ENCODE measurements at places on chromosomes 5 and 9.

GRCh38 chr9:70020217-70020616 lies 23.4 kb upstream of the MAMDC2 start:
- DNase-seq = no peak

GRCh38 chr9:127873886-127874285 lies 3.6 kb downstream of the AK1 start:
- no peak for DNase-seq

- no peak for DNase-seq
Observed at GRCh38 chr5:10724781-10725507, 36.1 kb downstream of the DAP start.

GRCh38 chr9:38643815-38644173 lies 23.4 kb upstream of the ANKRD18A start:
- DNase-seq = no peak

DNA sequence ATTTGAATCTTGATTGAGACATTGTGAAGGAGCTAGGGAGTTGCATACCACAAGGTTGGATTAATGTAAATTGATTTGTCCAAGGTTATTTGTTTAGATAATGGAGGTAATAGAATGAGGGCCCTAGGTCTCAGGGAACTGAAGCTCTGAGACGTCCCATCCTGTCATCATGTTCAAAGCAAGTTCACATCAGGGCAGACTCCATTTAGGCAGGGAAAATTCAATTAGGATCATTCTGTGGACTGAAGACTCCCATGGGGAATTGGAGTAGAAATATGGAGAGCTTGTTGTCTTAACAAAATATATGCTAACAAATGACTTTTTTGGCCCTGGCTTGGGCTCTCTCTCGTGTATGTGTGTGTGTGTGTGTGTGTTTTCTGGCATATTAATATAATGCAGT lies 722.0 kb upstream of the ADAMTS16 start:
- DNase-seq = no peak

DNA sequence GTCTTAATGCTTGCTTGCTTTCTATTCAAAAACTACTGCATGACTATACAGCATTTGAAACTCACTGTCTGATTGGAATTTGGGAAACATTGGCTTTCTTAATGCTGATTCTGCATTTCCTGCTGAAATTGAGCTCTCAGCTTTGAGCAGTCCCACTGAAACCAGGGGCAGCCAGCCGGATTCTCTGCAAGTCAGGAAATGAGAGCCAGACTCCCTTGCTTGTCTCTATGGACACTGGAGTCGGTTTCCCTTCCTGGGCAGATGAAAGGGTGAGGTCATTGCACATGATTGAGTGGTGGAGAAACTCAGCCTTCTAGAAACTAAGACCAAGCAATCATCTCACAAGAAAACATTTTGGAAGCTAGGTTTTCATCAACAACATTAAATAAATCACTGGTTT lies 119.7 kb upstream of the SPATA31C2 start:
- no peak for DNase-seq

DNA sequence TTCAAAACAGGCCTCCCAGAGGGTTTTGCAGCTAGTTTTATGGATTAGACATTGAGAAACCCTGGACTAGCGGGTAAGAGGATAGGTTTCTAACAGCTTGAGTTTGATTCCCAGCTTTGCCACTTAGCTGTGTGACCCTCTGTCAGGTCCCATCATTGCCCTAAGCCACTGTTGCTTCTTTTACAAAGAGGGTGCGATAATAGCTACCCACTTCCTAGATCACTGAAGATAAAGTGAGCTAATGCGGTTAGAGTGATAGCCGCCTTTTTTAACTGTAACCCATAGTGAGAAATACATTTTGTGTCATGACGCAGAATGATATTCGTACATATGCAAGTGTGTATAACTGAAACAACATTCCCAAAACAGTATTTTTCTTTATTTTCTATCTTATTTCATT lies 40.3 kb downstream of the CSF1R start:
- DNase-seq = no peak

DNA sequence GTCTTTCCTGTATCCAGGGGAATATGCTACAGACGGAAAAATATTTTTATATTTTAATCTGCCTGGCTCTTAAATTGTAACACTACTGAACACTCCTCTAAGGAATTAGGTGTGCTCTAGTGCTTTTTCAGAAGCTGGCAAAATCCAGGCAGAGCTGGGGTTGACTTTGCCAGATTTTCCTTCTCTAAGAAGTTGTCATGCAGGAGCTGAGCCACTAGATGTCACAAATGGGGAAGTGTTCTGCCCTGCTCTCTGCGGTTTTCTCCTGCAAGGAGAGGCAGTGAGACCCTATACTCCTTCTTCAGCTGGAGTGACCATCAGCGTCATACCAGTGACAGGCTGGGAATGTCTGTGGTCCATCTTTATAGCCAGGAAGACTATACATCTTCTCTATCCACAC lies 112.5 kb downstream of the HAPLN1 start:
- DNase-seq = no peak

DNA sequence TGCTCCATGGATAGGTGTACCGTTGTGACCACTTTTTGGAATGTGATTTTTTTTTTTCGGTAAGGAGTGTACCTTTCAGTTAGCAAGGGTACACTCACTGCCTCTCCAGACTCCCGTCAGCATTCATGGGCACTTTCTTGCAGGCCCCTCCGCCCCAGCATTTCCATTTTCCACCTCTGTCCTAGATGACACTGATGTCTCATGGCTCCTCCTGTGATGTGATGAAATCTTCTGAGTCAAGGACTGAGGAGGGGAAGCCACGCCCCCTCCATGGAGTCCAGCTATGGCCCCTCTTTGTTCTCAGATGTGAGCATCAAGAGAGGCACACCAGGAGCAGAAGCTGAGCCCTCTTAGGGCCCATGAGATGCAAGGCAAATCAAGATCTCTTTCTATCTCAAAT lies 61.8 kb downstream of the CTSL start:
- no peak for DNase-seq

GRCh38 chr9:94772144-94772543 lies 45.6 kb downstream of the AOPEP start:
- DNase-seq = no peak

All from T-helper 17 cell (primary cell).